ENCODE measurements at places on chromosomes 6 and 20.

DNA sequence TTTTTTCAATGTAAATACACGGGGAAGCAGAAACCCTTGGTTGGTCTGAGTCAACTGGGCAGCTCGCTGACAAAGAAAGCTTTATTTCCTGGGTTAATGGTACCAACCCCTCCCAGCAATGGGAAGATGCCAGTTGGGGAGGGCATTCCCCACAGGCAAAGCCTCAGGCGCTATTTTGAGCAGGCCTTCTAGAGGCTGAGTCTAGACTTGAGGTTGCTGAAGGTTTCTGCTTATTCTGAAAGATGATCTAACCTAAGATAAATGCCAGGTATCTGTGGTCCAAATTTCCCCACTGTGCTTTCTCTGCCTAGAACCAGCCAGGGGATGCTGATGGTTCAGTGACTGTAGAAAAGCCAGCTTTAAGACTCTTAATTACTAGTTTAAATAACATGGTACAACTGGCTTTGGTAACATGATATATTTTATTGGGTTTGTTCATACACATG lies 172.5 kb upstream of the JARID2 start:
- DNase-seq: no peak

- DNase-seq: no peak
These were observed 45.1 kb upstream of the SLC22A23 start for GRCh38 chr6:3501826-3502500.

- DNase-seq: no peak
These were observed 72.7 kb upstream of the TCF21 start for GRCh38 chr6:133816171-133816570.

- DNase-seq: no peak
These were observed 501.3 kb downstream of the CD83 start for GRCh38 chr6:14618759-14619418.

GRCh38 chr6:3341467-3341866 lies 82.7 kb downstream of the PSMG4 start:
- no peak for DNase-seq

All from CD4-positive, alpha-beta T cell treated with Interleukin-4 for 4 hours (primary cell).